ENCODE measurements at places on chromosomes 3 and 15.
A peak's percentile ranks its signal among the peaks of the same experiment; 100 is the strongest.

DNA sequence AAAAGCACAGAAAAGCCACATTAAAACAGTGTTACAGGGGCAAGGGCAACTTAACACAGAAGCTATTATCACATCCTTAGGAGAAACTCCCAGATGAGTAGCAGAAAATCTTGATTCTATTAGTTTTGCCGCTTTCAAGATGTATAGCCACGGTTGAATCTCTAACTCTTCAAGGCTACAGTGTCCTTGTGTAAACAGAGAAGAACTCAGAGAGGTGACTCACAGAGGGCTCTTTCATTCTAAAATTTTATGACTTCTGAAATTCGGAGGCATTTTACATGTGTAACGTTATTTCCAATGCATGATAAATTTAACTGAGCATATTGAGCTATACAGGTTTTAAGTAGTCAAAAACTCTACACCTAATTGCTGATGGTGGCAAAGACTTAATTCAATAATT lies 846.6 kb downstream of the GBE1 start:
- DNase-seq, result no peak

- no peak for DNase-seq
Measured at GRCh38 chr15:81286621-81287121, 37.3 kb downstream of the STARD5 start.

GRCh38 chr3:190101320-190102011 lies 19.2 kb downstream of the P3H2 start:
- peak; percentile 90 for DNase-seq

GRCh38 chr3:28406241-28406640 lies 57.6 kb upstream of the AZI2 start:
- no peak for DNase-seq

DNA sequence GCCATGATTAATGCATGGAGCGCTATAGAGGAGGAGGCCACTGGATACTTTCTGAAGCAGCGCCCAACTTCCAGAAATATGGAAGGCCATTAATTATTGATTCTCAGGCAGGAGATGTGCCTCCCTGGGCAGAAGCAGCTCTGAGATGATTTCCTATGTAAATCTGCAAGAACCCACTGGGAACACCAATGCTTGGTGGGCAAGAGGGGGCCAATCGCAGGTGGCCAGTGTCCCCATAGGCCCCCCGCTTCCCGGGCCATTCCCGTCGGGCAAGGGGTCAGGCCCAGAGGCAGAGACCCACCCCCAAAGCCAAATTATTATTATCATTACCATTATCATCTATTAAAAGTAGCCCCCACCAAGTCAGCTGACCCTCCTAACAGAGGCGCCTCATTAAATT lies 288.0 kb upstream of the TLE3 start:
- no peak for DNase-seq

GRCh38 chr3:141076036-141076773 lies 25.1 kb downstream of the SPSB4 start:
- no peak for DNase-seq

DNA sequence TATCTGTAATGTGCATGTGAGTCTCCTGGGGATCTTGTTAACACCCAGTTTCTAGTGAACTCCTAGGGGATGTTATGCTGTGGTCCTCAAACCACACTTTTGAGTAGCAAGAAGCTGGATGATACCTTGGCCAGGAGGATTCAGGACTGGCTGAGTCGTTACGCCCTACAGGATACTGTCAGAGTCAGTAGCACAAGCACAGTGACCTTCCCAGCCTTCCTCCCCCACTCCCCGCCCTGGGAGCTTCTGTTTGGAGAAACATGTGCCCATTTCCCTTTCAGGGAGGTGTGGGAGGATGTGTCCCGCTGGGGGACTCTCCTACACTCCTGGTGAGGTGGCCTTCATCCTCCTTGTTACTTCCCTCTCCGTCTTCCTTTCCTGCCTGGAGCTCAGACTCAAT lies 76.4 kb upstream of the TRPM1 start:
- DNase-seq, result no peak

DNA sequence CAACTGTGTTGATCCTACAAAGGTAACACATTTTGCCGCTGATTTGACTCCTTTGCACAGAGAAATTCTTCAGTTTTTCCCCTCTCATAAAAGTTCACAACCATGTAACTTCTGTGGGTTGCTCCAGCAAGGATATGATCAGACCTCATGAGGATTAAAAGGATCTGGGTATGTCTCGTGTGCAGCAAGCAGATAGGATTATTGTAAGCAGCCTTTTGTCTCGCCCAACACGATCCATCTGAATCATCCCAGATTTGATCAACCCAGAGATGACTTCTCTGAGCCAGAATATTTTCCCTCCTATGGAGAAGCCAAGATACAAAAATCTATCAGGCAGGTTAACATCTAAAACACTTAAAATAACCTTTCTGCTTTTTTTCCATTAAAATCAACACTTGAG lies 12.8 kb upstream of the BNIP2 start:
- no peak for DNase-seq

GRCh38 chr15:27843146-27843545 lies 256.0 kb downstream of the OCA2 start:
- no peak for DNase-seq

GRCh38 chr3:43950775-43951174 lies 260.0 kb downstream of the ABHD5 start:
- DNase-seq, result no peak

GRCh38 chr15:39583596-39584265 lies 2.9 kb downstream of the THBS1 start:
- DNase-seq, result no peak

DNA sequence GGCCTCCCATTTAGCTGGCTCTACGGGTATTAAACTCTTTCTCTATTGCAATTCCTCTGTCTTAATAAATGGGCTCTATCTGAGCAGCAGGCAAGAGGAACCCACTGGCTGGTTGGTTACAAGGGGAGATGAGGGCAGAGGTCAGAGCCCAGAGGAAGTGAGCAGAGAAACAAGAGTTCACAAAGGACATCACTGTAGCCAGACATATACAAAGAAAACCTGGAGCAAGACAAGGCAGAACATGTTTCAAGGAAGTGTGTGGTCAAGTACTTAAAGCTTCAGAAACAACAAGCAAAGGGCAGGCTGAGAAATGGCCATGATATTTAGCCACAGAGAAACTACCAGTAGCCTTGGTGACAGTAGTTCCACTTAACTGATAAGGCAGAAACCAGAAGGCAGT lies 24.3 kb downstream of the SUSD5 start:
- no peak for DNase-seq

GRCh38 chr3:192367616-192368015 lies 359.7 kb downstream of the FGF12 start:
- DNase-seq, result no peak

- DNase-seq, result peak; percentile 73
Measured at GRCh38 chr3:193780397-193780796, 187.4 kb downstream of the OPA1 start.

DNA sequence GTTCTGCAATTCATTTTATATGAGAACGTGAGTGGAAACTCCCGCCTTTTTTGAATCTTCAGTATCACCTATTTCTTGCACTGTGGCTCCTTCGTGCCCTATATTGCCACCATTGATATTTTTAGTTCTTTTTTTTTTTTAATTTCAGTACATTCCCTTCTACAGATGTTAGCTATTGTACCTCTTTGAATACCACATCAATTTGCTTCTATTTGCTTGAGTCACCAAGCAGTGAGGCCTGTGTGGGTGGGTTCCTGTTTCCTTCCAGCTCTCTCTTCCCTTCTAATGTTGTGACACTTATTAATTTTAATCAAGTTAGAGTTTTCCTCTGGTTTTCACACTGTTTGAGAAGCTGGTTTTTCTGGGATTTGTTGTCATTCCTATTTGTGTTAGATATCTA lies 8.7 kb downstream of the HACD2 start:
- DNase-seq, result no peak

DNA sequence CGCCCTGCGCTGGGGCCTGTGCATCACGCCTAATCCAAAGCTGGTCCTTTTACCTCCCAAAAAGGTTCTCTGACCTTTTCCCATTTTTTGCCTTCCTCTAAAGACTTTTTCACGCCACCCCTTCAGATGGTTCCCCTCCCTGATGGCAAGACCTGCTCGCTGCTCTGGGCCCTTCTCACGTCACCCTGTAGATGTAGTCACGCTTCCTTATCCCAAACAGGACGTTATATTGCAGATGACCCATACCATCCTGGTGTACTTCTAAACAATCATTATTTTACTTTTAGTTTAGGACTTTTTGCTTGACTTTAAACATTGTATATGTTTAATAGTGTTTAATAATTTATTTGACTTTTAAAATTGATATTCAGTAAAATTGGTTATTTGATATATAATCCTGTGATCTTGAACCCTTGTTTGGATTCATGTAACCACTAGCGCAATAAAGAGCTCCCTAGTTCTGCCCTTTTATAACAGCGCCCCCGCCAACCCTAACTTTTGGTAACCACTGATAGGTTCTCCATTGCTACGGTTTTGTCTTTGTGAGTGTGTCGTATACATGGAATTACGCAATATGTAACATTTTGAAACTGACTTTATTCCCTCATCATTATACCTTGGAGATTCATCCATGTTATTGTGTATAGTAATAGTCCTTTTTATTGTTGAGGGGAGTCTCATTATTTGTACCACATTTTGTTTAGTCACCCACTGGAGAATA lies 159.0 kb upstream of the CHRNA7 start:
- no peak for DNase-seq

DNA sequence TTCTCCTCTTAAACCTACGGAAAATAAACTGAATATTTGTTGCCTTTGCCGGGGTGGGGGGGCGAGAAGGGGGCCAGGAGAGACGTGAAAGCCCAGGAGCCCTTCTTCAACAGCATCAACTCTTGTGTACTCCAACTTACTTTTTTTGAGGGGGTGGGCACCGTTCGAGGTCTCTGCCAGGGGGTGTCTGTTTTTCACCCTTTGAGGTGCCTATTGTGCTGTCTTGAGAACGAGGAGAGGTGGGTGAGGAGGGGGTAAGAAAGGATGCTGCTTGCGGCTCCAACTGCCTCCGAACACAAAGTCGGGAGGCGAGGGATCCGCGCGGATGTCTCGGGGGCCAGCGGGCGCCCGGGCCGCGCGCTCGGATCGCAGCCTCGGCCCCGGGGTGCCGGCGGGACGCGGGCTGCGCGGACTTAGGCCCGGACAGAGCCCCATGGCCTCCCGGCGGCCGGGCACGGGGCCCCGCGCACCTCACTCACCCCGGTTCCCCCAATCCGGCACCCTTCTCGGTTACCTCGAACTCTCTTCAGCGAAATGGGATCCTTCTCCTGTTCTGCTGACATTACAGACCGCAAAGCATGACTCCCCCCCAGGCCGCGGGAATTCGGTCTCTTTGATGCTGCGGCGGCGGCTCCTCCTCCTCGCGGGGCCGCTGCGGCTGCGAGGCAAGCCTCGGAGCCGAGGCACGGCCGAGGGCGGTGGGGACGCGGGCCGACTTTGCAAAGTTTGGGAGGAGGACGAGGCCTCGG lies 650 bp downstream of the PYGO1 start:
- no peak for DNase-seq

DNA sequence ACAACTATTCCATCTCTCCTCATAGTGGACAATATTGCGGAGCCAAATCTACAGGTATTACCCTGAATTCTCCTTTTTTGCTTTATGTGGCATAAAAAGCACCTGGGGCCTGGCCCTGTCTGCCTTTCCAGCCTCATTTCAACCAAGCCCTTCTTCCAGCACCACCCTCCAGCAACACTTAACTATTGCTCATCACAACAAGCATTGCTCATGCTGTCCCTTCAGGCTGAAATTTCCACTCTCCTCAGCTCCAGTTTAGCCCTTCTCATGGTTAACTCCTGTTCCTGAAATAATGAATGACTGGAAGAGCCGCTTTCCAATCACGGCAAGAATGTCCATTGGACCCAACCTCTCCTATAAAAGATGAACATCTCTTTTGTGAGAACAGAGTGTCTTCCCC lies 107.4 kb downstream of the P2RY1 start:
- DNase-seq, result no peak

- DNase-seq, result peak; percentile 26
Measured at GRCh38 chr3:115922681-115923347, 299.5 kb downstream of the GAP43 start.

DNA sequence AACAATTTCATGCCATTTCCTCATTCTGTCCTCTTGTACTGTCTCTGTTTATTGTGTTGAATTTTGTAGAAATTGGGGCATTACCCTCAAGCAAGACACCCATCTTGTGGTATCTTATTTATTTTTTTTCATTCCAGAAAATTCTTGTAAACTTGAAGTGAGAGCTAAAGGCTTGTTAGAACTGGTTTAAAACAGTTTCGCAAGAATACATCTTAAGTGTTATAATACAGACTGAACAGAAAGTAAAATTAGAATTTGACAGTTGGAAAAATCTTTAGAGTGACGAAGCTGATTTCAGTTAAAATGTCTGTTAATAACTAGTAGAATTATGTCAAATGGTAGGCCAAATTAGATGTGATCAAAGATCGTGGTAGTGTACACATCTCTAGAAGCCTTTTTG lies 26.9 kb downstream of the RNF13 start:
- DNase-seq, result no peak

DNA sequence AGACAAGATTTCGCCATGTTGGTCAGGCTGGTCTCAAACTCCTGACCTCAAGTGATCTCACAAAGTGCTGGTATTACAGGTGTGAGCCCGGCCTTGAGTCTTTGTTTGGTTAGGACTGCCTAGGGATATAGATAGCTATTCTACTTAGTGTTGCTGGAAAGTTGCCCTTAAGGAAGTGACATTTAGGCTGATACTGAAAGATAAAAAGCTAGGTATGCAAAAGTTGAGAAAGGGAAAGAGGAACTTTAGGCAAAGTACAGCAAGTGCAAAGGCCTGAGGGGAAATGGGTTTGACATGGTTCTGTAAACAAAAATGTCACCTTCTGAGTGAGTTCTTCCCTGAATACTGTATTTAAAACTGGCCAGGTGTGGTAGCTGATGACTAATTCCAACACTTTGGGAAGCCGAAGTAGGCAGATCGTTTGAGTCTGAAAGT lies 111.5 kb downstream of the ZNF609 start:
- DNase-seq, result no peak

DNA sequence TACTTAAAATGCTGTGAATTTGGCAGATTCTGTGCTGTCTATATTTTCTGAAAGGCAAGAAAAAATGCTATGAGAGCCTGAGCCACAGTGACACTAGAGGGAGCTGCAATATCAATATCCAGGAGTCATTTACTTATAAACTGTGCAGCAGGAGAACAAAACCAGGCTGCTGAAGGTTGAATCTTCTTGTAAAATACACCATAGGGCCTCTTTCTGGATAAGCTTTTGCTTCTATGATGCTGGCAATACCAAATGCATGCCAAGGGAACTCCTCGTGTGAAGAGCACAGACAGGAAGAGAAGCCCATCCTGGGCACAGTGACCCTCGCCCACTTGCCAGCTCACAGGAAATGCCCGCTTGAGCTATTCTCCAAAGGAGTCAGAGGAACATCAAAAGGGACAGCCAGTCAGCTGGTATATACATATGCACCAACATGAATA lies 48.0 kb upstream of the TSPAN3 start:
- DNase-seq, result no peak

- no peak for DNase-seq
Measured at GRCh38 chr3:109825971-109826810, 488.8 kb upstream of the DPPA4 start.

GRCh38 chr15:91461377-91461776 lies 361.3 kb downstream of the SV2B start:
- no peak for DNase-seq

- no peak for DNase-seq
Measured at GRCh38 chr3:191473661-191474198, 12.8 kb downstream of the PYDC2 start.
